ENCODE measurements at places on chromosomes 2 and 18.
A peak's percentile ranks its signal among the peaks of the same experiment; 100 is the strongest.

DNA sequence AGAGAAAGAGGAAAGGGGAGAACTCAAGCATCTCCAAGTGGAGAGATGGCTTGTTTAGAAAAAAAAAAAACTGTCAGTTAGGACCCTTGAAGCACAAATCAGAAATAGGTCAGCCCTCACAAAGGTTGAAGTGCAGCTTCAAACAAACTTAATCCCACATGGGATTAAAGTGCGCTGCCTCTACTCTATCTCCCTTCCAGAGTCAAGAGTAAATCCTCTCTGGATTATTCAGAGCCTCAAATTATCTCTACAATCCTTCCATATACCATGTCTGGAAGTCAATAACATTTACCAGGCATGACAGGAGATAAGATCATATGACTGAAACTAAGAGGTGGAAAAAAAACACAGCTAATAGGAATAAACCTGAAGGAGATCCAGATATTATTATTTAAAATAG lies 69.8 kb downstream of the SMAD7 start:
- no peak for DNase-seq

DNA sequence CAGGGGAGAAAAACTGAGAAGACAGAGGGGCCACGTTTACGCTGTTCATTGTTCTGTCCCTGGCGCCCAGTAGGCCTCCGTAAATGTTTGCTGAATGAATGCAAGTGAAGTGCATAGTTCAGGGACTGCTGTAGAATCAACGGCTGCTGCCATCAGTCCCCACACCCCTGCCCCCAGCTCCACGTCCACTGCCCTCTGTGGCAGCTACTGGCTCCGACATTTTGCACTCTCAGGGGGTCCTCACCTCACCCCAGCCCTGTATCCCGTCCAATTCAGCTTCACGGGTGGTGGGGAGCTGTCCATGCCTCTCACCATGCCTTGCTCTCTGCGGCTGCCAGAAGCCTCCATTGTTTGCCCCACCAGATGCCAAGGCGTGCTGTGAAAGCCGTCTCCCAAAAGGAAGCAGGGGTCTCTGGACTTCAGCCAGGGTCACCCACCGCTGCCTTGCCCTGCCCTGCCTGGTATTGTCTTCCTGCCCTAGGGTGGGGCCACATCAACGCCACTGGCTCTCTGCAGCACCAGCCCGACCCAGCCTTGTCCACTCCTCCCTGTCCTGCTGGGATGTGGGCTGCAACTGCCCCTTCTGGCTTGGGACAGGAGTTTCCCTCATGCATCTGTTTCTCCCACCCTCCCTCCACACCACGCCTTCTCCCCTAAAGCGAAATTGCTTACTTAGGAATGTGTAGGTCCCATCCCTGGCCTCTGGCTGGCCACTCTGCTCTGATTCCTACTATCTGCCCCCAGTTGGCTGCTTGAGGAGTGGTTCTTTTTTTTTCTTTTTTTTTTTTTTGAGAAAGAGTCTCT lies 86.0 kb downstream of the RHOB start:
- no peak for DNase-seq

- DNase-seq: peak; percentile 40
These were observed 48.4 kb downstream of the TANK start for GRCh38 chr2:161208527-161209139.

GRCh38 chr18:48030616-48031480 lies 100.4 kb upstream of the SMAD2 start:
- DNase-seq: peak; percentile 40

DNA sequence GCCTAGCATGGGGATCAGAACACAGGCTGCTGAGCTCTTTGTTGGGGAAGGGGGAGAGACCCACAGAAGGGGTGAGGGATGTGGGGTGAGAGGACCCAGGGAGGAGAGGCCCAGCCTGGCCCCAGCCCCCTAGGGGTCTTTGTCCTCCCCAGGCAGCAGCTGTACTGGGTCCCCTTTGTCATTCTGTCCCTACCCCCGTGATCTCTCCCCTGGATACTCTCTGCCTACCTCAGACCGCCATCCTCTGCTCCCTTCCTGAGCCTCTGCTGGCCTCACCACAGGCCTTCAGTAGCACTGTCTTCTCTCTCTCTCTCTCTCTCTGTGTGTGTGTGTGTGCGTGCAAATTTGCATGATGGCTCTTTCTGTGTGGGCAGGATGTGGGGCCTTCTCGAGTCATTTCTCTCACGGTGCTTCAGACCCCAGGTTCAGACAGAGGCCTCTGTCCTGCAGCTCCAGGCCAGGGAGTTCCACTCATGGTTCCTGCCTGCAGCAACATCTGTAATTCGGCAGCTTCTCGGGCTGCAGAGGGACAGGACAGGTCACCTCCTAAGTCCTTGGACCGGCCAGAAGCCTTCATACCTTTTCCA lies 1.4 kb downstream of the PSD4 start:
- no peak for DNase-seq

DNA sequence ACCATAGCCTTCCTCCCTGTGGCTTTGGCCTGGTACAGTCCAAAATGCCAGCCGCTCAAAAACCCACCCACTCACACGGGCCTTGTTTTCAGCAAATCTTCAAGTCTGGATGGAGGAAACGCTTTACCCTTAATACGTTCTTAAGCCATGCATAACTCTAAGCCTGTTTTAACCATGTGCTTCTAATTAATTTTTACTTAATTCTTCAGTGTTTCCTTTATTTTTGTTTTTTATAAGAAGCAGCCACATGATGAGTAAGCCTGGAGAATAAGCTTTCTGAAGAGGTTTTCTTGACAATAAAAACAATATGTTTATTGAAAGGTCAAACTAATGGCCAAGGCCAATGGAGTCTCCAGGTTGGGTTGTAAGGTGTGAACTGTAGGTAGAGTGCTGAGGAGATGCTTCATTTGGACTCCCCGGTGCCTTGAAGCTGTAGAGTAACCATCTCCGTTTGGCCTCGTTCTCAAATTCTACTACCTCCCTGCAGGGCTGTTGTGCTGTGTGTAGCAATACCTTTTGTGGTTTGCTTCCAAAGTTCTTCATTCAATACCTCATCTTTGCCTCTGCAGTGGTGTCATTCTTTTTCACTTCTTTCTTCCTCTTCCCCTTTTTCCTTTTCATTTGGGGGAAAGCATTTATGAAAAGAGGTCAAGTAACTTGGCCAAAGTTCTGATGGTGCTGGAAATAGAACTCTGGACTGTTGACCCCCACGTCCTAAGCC lies 113.7 kb downstream of the PRKCE start:
- DNase-seq: no peak

- no peak for DNase-seq
These were observed 138.5 kb downstream of the COL4A4 start for GRCh38 chr2:227025510-227025909.

DNA sequence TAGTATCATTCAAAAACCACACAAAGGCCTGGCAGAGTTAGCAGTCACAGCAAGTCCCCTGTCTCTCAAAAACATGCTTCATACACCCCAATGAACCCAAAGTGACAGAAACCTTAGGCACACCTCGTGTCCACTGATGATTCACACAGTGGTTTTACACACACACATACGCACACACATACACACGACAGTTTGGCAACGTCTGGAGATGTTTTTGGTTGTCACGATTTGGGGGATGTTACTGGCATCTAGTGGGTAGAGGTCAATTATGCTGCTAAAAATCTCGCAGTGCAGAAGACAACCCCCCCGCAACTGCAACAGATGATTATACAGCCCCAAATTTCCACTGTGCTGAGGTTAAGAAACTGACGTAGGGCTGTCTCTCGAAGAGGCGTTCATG lies 72.9 kb upstream of the PARD3B start:
- no peak for DNase-seq

DNA sequence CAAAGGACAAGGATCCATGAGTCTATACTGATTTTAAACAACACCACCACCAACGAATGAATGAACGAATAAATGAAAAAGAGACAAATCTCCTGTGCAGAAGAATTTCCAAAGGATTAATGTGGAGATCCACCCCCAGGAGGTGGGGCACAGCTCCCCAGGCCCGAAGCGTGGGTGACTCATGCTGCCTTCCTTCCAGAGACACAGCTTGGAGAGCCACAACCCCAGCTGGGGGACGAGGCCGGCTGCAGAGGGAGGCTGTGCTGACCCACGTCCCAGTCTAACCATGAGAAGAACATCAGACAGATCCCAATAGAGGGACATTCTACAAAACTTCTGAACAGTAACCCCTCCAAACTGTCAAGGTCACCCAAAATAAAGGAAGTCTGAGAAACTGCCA lies 557.3 kb upstream of the SALL3 start:
- DNase-seq: no peak

DNA sequence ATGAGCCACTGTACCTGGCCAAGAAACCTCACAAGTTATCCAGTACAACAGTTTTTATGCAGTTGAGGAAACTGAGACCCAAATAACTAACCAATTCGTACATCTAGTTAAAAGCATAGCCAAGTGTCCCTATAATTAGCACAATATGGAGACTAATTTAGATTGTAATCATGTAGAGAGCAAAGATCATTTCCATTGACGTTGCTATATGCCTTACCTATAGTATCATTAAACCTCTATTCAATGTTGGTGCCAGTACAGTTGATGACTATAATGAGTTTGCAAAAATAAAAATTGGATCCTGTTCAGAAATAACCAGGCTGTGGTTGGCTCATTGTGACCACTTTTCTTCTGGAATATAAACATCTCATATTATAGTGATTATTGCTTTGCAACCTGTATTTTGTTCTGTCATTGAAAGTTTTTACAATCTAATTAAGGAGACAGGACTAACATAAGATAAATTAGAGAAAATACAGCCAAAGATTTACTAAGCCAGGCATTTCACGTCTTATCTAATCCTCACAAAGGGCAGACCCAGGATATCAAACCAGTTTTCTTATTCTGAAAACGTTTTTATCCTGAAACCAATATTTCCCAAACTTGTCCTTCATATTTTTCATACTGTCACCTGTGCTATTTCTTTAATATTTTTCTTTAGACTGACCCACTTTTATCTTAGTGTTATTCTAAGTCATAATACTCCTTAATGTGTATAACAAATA lies 130.0 kb upstream of the STON1 start:
- no peak for DNase-seq

- no peak for DNase-seq
These were observed 579.3 kb downstream of the PIK3C3 start for GRCh38 chr18:42534313-42534712.

DNA sequence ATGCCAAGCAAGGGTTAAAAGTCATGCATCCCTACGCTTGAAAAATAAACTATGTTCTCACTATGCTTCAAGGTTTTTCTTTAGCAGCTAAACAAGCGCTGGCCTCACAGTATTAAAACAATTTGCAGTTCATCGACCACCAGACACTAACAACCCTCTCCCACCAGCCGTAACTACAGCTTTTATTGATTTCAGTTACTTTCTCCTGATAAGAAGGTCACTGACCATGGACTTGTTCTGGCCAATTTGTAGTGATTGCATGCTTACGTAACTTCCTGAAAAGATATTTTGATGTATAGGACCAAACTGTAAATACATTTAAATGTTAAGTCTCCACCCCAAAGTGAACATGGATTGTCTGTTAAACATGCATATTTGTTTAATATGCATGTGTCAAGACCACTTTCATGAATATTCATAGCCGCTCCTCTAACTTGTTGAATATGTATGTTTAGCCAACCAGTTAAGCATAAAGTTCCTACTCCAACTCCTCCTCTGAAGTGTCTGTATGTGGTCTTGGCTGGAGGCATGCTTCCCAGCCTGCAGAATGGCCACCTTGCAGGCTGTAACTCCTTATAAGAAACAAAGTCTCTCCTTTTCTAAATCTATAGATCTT lies 1.7 kb upstream of the THOC1 start:
- DNase-seq: no peak

- no peak for DNase-seq
These were observed 7.6 kb upstream of the PLB1 start for GRCh38 chr2:28488083-28488830.

- no peak for DNase-seq
These were observed 52.6 kb downstream of the MRPL35 start for GRCh38 chr2:86251840-86252266.

GRCh38 chr2:189511210-189511959 lies 69.2 kb downstream of the SLC40A1 start:
- no peak for DNase-seq

GRCh38 chr2:33730193-33730592 lies 131.1 kb upstream of the FAM98A start:
- no peak for DNase-seq

GRCh38 chr18:61173554-61173953 lies 159.7 kb upstream of the CDH20 start:
- no peak for DNase-seq

- DNase-seq: peak; percentile 6
These were observed 138.7 kb upstream of the CCDC150 start for GRCh38 chr2:196500686-196501431.

- DNase-seq: no peak
These were observed 327.5 kb upstream of the SPHKAP start for GRCh38 chr2:228509021-228509420.

DNA sequence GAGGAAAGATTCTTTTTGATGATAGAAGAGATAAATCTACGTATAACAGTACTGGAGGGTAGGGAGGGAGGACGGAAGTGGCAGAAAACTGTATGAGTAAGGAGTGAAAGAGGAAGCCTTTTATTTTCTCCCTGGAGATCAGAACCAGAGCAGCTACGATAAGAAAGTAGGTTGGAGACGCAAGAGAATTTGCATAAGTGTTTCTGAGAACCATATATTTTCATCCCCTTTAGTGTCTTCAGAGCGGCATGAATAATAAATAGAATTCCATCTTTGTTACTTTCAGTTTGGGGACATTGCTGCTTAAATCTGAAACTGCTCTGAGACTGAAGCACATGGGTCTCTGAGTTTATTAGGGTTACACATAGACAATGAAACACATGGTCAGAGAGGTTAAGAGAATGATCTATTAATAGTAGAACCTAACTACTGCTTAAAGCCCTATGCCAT lies 230.2 kb upstream of the TNP1 start:
- peak; percentile 70 for DNase-seq

DNA sequence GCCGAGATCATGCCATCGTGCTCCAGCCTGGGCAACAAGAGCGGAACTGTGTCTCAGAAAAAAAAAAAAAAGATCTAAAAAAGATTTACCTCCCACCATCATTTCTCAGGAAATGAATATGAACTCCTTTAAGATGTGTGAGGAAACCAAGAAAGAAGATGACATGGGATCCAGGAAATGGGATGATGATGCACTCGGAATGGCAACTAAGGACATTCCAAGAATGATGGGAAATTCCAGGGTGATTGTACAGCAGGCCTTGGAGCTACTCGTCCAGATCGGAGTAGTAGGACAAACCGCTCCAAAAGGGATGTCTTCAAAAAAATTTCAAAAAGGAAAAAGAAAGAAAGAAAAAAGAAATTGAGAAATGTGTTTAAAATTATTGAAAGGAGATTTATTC lies 84.9 kb upstream of the PMAIP1 start:
- DNase-seq: no peak

GRCh38 chr2:159125858-159126257 lies 157.4 kb downstream of the TANC1 start:
- no peak for DNase-seq
